Pancreas (tissue), 10 donors: ENCODE measurements at places on chromosomes 3 and 15. TPM values are rescaled to one million over a fixed set of nuclear protein-coding genes. Genes with fewer than 3 reads are reported as not detected.

DNA sequence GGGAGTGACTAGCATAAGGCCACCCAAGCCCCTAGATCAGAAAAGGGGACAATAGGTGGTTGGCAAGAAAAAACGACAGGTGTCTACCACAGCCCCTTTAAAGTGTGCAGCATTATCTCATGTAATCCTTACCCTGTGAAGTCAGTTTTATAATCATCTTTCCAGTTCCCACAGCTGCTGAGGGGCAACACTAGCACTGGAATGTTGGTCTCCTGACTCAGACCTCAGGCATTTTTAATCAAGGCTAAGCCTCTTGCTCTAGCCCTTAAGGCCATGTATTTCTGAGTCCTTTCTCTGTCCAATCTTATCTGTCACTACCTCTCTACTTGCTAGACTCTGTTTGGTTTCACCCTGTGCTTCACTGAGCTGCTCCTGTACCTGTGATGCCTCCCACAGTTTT lies 171.7 kb downstream of the TLE3 start:
- no peak overlapping the region for H3K27ac ChIP-seq
- no peaks in the 10 kb centered on the region for H3K36me3 ChIP-seq
- H3K4me3 ChIP-seq, result no peak overlapping the region
- no peaks in the 10 kb centered on the region for H3K4me1 ChIP-seq
- DNase-seq, result no peak
- no peaks in the 10 kb centered on the region for H3K27me3 ChIP-seq

The CFAP100 gene
- not detected for total RNA-seq

DNA sequence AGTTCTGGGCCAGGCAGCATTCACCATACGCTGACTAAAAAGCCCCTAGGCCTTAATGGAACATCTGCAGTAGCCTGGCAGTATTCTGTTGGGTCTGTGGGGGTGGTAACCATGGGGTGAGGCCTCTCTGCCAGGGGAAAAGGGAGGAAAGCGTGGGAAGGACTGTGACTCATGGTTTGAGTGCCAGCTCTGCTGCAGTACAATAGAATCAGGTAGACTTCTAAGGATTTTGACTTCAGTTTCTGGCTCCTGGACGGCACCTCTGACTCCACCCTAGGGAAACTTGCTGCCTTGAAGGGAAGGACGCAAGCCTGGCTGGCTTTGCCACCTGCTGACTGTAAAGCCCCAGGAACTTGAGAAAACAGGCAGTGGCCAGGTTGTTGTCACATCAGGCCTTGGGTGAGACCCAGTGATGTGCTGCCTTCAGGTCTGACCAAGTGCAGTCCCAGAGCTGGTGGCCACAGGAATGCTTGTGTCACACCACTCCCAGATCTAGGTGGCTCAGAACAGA lies 148.6 kb downstream of the SUCNR1 start:
- H3K4me3 ChIP-seq, result no peak overlapping the region
- no peaks in the 10 kb centered on the region for H3K27me3 ChIP-seq
- H3K27ac ChIP-seq, result no peak overlapping the region
- no peaks in the 10 kb centered on the region for H3K4me1 ChIP-seq

GRCh38 chr15:69380100-69380725 lies 33.9 kb upstream of the KIF23 start:
- no peak overlapping the region for H3K27ac ChIP-seq
- H3K4me1 ChIP-seq, result no peaks in the 10 kb centered on the region
- H3K36me3 ChIP-seq, result no peaks in the 10 kb centered on the region

DNA sequence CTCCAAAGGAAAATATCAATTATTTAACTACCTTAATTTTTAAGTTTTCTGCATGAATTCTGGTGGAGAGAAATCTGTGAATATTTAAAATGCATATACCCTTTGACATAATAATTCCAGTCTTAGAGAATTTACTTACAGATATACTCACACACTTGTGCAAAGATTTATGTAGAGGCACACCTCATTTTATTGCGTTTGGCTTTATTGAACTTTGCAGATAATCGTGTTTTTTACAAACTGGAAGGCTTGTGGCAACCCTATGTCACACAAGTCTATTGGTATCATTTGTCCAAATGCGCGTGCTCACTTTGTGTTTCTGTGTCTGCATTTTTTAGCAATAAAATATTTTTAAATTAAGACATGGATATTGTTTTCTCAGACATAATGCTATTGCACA lies 81.5 kb downstream of the SENP2 start:
- DNase-seq, result no peak
- no peaks in the 10 kb centered on the region for H3K4me1 ChIP-seq
- no peaks in the 10 kb centered on the region for H3K27me3 ChIP-seq
- H3K27ac ChIP-seq, result no peak overlapping the region
- no peak overlapping the region for H3K4me3 ChIP-seq
- H3K36me3 ChIP-seq, result no peaks in the 10 kb centered on the region

- DNase-seq, result no peak
- no peaks in the 10 kb centered on the region for H3K27me3 ChIP-seq
- peak overlapping the region; percentile 9 for H3K27ac ChIP-seq
- H3K36me3 ChIP-seq, result no peaks in the 10 kb centered on the region
- H3K4me1 ChIP-seq, result peaks cover 4% of the 10 kb centered on the region
These were observed 62.8 kb upstream of the SPATA12 start for GRCh38 chr3:56997675-56998074.

The MITF gene
- 9.7 TPM for total RNA-seq

GRCh38 chr3:98542623-98543022 lies 10.8 kb downstream of the GPR15 start:
- H3K27me3 ChIP-seq, result no peaks in the 10 kb centered on the region
- no peak overlapping the region for H3K27ac ChIP-seq
- H3K36me3 ChIP-seq, result no peaks in the 10 kb centered on the region
- DNase-seq, result no peak
- H3K4me1 ChIP-seq, result no peaks in the 10 kb centered on the region
